ENCODE measurements at places on chromosomes 5 and 9.
A peak's percentile ranks its signal among the peaks of the same experiment; 100 is the strongest.

DNA sequence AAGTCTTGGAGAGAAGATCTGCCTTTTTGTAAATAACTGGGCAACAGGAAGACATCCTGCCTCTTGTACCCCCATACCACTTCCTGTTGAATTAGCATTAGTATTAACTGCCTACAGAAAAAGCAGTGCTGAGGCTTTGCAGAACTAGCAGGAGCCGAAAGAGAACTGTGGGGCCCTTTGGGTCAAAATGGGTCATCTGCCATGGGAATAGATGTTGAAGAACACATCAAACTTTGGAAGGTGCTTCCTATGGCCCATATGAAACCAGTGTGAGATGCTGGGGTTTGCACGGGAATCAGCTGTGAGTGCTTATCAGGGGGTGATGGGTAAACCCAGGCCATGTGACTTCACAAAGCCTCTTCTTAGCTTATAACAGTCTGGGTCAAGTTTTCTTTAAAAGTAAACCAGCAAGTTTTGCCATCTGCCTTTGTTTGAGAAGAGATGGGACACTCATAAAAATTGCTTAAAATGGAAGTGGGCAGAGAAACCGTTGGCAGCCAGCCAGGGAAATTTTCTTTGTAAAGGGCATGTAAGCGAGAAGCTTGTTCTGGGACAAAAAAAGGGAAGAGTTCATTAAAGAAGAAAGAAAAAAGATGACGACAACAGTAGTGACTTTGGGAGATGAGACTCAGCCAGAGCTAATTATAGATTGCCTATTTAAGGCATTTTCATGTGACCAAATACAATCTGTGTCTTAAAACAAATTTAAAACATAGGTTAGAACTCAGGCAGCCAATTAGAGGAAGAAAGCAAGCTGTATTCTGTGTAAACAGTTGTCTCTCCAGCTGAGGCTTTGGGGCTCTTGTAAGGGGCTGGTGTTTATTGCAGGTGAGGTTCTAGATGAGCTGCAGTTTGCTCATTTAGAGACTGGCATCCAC, 4.4 kb downstream of the SLC25A25 start:
- DNase-seq, result peak; percentile 88

DNA sequence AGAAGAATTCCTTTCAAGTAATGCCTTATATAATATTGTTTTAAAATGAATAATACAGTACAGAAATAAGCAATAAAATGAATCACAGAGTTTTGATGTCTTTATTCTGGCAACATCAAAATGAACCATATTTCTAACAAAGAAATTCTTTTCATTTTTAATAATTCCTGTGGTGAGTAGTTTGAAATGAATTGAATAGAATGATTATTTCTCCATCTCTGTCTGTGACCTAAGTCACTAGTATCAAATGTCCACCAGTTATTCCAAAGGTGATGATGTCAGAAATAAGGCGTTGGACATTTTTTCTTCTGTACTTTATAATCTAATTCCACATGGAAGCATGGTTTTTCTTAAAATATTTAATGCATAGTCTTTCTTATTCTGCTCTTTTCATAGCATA, 106.2 kb downstream of the ADAMTSL1 start:
- DNase-seq, result no peak

DNA sequence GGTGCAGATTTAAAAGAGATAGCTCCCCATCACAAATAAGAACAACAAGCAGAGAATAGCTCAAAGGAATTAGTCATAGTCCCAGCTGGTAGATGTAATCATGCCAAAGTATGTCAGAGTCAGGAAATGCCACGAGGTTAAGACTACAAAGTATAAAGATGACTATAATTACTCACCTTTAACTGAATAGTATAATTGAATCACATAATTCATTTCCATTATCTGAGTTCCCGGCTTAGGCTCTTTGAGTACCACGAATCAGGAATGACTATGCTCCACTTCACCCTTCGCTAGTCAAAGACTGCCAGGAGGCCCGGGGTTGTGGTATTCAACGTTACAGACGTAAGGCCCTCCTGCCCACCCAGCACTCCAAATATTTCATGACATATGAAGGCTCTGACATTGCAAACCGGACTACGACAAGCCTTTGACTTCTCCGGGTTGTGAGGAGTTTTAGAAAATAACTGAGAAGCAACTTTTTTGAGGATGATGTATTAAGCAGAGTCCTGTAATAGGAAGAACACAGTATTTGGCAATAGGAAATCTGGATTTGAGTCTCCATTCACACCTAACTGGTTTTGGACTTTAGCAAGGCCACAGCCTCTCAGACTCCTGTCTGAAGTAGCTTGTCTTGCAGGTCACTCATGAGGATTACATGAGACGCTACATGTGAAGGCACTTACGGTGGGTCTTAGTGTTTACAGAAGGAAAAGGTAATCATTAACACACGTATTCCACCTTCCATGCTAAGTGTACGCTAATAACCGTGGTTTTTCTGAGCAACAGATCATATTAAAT, 64.6 kb downstream of the ENC1 start:
- no peak for DNase-seq

DNA sequence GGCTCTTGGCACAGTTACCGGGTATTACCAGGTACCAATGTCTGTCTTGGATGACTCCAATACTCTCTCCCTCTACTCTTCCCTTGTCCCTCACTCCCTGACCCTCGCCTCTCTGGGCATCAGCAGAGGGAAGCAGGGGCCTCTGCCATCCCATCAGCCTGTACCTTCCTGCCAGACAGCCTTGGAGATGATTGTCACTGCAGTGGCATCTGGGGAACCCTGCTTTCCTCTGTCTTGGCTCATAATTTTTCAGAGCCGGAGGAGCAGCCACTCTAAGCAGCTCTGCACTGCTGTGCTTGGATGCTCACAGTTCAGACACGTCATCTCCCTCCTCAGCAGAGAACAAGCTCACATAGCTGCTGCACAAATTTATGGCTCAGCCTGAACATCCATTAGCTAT, 274.1 kb downstream of the SMARCA2 start:
- no peak for DNase-seq

DNA sequence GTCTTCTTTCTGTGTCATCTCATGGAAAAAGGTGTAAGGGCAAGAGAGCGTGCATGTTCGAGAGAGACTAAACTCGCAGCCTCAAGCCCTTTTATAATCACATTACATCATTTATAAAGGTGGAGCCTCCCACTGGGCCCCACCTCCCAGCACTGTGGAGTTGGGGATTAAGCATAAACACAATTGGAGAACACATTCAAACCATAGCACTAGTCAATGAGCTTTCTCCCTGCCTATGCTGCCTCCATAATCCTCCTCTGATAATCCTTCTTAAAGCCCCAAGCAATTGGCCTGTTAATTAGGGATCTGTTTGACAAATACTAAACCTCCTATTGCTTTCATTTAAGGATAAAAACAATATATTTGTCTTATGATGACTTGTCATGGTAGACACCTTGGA, 99.6 kb downstream of the NMUR2 start:
- DNase-seq, result no peak
